ENCODE measurements at places on chromosomes 6 and 20.

DNA sequence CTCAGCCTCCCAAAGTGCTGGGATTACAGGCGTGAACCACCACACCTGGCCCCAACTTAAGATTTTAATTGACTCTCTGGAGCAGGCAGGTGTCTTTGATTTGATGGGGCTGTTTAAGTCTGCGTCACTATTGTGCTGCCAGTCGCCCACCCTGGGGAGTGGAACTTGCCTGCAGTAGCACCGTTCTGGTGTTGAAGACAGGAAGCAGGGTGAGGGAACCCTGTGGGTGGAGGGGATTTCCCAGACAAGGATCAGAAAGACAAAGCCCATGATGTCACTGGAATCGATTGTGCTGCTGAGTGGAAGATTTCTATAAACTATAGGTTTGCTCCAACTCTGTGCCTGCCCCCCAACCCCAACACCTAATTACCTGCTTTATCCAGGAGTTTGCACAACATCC is 11.0 kb downstream of the ALDH8A1 start:
- no peak for DNase-seq

- DNase-seq = peak; percentile 23
Observed at GRCh38 chr20:58889798-58890517, 37.4 kb downstream of the GNAS start.

- peak; percentile 27 for DNase-seq
Observed at GRCh38 chr20:48189181-48189580, 403.9 kb upstream of the SULF2 start.

DNA sequence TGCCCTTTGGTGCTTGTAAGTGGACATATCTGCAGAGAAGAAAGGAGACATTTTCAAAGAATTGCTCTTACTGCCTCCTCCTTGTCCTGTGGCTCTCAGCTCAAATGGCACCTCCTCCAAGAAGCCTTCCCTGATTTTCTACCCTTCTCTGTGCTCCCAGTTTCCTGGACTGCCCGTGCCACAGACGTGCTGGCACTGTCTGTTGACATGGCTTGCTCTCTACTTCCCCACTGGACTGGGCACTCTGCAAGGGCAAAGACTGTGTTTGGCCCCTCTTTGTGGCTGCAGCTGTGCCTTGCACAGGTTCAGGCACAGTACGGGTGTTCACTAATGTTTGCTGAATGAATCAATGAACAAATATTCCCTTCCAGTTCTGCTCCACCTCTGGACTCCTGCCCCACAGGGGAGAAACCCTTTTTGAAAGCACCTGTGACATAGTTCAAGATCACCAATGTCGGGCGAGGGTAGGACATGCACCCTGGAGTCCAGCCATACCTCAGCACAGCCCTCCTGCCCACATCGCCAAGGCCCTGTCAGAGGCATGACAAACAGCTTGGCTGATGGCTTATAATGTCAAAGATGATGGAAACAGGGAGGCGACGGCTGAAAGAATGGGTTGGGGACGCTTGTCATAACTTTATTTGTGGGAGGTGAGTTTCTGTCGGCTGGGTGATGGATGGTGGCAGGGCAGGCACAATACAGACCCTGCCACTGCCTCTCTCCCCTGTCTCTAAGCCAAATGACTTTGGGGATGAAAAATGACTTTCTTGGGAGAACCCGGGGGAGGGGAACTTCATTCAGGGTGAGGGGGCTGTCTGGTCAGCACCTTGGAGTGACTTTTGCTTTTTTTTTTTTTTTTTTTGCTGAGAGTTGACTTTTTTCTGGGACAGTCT is 15.6 kb upstream of the CTNNBL1 start:
- DNase-seq = no peak

GRCh38 chr6:140051521-140052512 is 677.4 kb upstream of the CITED2 start:
- no peak for DNase-seq

GRCh38 chr6:80214436-80215022 is 108.1 kb downstream of the BCKDHB start:
- DNase-seq = peak; percentile 45

DNA sequence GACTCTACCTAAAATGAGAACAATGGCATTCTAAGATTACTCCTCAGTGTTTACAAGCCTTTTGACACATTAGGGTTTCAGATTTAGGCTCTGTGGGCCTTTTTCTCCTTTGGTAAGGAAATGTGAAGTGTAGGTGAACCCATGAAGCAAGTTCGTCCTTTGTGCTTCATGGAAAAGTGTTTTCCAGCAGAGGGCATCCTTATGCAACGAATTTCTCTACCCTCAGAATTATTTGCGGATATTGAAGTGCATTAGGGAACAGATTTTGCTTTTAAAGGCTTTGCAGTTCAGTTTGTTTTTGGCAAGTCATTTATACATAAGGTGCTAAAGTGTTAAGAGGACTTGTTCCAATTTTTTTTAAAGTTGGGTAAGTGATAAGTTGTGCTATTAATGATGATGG is 55.7 kb upstream of the FERMT1 start:
- peak; percentile 46 for DNase-seq
